ENCODE measurements at places on chromosomes 6 and 20.

DNA sequence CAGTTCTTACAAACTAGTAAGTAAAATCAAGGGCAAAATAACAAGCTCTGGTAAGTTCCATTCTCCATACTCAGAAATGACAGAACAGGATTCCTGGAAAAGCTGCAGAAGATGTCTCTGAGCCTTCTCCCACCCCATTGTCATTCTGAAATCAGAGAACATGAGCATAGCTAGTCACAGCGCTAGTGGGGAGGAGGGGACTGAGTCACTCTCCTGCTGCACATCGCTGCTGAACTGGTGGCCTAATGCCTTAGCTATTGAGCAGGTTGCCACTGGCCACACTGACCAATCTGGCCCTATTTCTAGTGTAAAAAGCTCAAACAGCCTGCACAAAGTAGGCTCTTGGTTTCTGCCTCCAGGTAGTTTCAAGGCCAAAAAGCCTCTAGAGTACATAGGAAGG is 26.1 kb upstream of the RIPPLY2 start:
- DNase-seq = no peak

DNA sequence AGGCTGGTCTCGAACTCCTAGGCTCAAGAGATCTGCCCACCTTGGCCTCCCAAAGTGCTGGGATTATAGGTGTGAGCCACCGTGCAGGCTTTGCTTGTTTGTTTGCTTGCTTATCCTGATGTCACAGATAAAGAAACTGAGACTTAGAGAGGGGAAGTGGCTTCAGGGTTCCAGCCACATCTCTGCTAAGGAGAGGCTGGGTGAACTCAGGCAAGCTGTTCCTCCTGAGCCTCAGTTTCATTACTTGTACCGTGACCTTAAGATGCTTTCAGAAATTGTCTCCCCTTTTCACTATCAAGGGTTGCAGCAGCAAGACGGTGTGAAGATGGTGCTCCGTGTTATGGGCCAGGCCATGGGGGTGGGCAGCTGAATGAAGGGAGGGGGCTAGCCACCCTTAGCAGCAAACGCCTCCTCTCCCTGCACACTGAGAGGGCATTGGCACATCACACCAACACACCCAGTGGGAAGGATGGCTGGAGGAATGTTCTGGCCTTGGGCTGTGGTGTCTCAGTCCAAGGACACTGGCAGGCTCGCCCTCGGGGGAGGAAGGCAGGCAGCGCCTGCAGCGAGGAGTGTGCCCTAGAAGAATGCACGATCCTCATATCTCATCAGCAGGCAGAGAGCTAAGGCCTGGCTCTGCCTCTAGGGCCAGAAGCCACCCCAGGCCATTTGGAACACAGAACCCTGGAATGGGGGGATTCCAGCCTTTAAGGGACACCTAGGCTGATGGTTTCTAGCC is 48.2 kb upstream of the TLDC2 start:
- DNase-seq = no peak

DNA sequence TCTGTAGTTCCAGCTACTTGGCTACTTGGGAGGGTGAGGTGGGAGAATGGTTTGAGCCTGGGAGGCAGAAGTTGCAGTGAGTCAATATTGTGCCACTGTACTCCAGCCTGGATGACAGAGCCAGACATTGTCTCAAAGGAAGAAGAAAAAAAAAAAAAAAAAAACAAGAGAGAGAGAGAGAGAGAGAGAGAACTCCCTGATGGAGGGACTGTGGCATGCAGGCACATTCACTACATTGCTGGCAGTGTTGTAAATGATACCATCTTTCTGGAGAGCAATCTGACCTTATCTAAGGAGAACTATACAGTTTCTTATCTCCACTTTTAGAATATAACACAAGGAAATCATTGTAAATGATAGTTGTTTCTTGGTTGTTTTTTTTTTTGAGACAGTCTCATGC is 85.1 kb downstream of the MDN1 start:
- DNase-seq = no peak

DNA sequence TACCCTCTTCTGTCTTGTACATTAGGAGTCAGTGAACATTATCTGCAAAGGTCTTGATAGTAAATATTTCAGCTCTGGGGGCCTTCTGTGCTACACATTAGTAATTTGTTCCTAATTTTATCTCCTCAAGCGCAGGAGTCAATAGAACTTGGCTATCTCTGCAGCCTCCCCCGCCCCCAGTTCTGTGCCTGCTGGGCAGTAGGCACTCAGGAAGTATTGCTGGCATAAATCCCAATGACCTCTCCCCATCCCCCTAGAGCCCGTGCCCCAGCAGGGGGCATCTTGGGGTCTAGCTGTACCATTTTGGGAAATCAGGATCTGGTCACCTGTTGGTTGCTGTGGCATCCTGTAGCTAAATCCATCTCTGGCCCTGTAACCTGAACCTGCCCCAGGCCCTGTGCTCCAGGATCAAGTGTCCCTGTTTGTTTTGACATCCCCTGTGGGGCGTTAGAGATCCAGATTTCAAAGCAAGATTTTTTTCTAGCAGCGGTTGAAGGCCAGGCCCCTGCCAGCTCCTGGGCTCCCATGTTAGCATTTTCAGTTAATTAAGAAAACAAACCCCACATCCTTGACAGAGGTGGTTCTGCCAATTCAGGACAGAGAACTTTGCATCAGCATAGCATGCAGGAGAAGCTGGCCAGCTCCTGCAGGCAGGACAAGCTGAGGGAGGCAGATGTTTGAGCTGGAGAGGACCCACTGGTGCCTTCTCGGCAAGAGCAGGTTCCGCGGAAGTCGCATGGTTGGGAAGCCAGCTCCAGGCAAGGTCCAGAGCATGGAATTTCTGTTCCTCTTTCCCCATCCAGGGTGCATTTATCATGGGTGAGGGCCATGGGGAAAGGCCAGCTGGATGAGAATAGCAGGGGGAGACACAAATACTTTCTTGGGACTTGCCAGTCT is 32.1 kb downstream of the DAAM2 start:
- no peak for DNase-seq

GRCh38 chr20:41447006-41447405 is 80.4 kb upstream of the EMILIN3 start:
- no peak for DNase-seq

DNA sequence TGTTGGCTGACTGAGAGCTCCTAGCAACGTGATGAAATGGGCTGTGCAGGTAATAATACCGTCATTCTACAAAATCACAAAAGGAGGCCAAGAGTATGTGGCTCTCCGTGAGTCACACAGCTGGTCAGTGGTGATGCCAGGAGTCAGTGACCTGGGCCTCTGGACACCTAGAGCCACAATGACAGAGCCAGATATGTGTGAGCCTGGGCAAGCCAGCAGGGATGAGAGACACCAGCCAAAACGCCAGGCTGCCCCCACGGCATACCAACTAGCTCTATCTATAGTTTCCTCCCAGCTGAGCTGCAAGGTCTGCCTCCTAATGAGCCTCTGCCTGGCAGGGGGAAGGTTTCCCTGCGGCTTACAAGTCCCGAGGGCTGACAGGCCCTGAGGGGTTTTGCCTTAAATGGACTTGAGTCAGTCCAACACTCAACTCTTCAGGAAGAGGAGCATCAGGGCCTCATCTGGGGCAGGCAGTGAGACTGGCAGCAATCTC is 70.0 kb downstream of the CPNE5 start:
- no peak for DNase-seq

DNA sequence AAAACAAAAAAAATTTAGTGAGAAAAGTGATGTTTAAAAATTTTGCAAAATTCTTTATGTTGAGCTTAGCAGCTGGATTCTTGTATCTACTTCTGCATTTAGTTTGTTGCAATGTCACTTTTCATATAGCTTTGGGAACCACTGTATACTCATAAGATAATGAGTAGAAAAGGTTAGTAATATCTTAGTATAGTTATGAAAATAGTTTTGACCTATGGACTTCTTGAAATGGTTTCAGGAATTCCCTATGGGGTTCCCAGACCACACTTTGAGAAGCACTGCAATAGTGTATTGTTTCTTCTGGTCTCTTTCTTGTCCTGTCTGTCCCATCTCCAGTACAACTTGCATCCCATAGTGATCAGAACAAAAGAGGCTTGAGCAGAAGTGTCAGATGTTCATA is 29.4 kb downstream of the PPP1R16B start:
- no peak for DNase-seq

DNA sequence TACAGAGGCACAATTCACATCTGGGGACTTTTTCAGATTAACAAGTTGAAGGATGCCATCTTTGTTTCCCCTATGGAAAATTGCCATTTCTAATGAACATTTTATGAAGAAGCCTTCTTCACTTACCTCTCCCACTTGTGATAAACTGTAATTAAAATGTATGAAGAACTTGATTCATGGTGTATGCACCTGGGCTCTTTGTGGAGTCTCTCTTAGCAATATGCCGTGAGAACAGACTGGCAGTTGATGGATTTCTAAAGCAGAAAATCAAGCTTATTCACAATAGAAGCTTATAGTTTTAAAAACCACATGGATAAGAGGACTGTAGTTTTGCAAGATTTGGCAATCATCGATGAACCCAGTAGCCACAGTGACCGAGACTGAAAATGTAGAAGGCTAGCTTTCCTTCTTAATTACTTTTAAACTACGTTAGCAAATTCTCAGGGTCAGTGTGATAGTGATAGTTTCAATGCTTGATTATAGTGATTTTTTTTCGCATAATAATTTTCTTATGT is 270.6 kb downstream of the PRL start:
- no peak for DNase-seq

DNA sequence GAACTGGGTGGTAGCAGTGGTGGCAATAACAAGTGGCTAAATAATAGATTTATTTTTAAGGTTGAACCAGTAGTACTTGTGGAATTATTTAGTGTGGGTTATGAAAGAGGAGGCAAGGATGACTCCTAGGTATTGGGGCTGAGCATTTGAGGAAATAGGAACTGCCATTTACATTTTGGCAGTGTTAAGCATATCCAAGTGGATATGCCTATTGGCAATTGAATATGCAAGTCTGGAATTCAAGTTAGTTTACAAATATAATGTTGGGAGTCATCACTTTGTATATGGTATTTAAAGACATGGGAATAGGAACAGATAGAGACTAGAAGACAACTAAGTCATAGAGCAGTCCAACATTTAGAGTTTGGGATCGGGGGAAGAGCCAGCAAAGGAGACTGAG is 25.9 kb downstream of the PEX3 start:
- DNase-seq = no peak

GRCh38 chr6:99587792-99588191 is 18.8 kb upstream of the PRDM13 start:
- no peak for DNase-seq

DNA sequence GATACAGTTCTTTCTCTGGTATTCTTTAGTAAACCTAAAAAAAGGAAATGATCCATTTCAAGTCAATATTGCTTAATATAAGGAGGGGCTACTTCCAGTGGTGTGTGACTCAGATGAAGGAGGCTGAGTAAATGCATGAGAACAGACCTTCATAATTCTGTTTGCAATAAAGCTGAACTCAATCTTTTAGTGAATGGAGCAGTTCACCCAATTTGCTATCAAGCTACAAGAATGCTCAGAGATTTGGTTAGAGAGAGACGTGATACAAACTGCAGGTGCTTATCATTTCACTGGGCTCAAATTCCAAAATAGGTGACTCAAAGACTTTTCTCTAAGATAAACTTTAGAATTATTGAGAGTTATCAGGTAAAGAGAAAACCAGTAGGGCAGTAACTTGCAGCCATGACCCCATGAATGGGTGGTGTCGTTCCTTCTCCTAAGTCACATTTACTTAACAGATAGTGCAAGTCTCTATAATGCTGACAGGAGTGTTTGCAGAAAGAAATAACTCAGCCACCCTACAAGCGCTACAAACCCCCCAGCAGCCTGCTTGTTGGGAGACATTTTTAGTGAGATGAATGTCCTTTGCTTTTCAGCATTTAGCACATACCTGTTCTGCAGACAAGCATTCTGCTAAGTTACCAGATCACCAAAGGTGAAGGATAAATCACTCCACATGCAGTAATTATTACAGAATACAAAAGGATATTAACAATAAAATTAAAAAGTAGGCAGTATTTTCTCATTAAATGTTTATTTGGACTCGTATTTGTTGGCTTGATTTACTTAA is 16.4 kb upstream of the BLOC1S5 start:
- no peak for DNase-seq

DNA sequence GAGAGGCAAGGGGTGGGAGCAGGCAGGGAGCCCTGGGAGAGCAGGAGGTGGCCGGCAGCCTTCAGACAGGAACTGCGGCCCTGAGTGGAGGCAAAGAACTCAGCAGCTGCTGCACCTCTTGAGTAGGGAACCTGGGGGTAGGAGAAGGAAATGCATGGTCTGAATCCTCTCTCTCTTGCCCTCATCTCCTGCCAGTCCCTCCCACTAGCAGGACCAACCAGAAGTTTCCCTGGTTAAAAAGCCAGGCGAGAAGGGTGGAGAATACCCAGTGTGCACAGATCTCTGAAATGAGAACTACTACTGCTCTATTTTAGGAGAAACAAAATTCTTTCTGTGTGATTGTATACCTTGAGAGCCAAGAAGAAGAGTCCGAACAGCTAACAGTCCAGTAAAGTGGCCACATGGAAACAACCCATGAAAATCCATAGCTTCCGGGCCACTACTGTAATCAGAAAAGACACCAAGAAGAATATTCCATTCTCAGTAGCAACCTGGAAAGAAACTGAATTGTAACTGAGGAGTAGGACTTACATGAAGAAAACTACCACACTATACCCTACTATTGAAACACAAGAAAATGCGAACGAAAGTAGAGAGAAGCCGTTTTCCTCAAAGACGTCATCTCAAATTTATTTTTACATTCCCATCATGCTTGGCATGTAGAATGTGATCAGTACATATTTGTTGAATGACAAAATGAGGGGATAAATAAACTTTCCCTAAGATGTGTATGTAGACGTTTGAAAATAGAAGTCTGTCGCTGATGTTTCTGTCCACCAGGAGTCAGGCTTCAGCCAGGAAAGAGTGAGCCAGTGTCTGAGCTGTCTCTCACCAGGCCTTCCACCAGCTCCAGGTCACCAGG is 25.6 kb downstream of the WRNIP1 start:
- DNase-seq = peak; percentile 56

DNA sequence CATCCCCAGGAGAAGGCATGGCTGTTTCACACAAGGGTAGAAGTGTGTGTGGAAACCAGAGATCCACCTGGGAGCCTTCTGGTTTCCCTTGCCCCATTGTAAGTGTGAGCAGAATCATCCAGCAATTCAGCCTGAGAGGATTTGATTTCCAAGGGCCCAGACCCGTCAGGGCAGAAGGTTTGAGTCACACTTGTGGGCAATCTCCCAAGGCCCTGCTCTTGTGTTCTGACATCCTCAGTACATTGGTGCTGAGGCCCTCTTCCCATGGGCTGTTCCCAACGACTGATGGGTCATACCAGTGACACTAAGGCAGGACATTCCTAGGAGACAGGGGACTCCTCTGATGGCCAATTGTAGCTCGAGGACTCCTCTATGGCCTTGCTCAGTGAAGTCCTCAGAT is 58.2 kb upstream of the POLR1H start:
- DNase-seq = no peak

- no peak for DNase-seq
Measured at GRCh38 chr6:157145656-157146285, 177.5 kb downstream of the TMEM242 start.

Data from stimulated activated CD4-positive, alpha-beta T cell treated with anti-CD3 and anti-CD28 coated beads, Interleukin-15, amount 100 ng/mL, for 48 hours (primary cell).